Endothelial cell of umbilical vein (primary cell): ENCODE measurements at places on chromosomes 6 and 20. TPM values are rescaled to one million over a fixed set of nuclear protein-coding genes. Genes with fewer than 3 reads are reported as not detected.
A peak's percentile ranks its signal among the peaks of the same experiment; 100 is the strongest.

ID4 gene
- total RNA-seq, result not detected in 2 replicates

DNA sequence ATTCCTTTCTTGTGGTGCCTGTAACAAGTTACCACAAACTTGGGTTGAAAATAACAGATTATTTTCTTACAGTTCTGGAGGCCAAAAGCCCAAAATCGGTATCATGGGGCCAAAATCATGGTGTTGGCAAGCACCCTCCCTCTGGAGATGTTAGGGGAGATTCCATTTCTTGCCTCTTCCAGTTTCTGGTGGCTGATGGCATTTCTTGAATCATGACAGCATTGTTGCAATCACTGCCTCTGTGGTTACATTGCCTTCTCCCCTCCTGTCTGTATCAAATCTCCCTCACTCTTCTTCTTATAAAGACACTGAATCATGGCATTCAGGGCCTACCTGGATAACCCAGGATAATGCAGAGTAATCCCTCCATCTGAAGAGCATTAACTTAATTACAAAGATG, 17.9 kb upstream of the TENT5A start:
- DNase-seq, result no peak

TFAP2D gene
- not detected in 2 replicates for total RNA-seq

PSMF1 gene
- total RNA-seq, result 140 and 142 TPM in 2 replicates

DNA sequence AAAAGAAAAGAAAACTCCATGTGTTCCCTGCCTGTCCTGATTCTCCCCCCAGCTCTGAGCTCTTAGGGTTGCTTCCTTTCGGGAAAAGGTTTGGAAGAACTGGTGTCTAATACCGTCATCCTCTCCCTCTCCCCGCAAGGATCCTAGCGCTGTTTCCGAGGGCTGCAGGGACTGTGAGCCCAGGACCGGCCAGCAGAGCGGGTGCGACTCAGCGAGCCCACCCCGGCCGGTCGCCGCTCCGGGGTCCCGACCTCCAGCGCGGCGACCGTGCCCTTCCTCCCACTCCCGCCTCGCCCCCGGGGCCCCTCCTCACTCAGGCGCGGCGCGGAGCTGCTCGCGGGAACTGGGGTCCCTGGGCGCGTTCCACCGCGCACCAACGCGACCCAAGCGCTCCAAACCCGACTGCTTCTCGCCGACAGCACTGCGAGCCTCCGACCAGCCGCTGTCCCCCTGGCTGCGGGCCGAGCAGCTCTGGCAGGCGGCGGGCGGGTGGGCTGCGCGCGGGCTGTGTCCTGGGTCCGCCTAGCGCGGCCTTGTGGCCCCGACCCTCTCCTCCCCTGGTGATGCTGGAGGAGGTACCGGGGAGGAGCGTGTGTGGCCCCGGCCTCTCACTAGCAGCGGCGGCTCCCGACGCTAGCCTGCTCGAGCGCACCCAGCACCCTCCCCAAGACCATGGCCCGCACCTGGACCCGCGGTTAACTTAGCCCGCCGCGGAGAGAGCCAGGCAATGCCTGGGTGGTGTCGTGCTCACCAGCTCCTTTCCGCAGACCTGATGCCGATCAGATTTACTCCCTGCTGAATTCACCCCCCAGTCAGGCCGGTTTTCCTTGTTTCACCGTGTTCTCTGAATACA, at the start of gene PLA2G7:
PLA2G7 (minus strand) TSS at position 509 of the 853 bp plus-strand sequence. CDS start 12,484 bp downstream, outside the sequence.
- no peak for DNase-seq

ABHD16B gene
- total RNA-seq, result not detected in 2 replicates

DNA sequence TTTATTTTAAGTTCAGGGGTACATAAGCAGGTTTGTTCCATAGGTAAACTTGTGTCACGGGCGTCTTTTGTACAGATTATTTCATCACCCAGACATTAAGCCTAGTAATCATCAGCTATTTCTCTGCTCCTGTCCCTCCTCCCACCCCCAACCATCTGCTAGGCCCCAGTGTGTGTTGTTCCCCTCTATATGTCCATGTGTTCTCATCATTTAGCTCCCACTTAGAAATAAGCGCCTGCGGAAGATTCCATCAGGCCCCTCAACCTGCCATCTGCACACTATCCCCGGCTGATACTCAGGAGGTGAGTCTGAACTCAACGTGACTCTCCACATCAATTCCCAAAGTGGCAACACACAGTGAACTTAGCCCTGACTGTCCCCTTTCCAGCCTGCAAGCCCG, 228.0 kb upstream of the SYNDIG1 start:
- no peak for DNase-seq

FGD2 gene
- total RNA-seq, result not detected in 2 replicates

TMEM30A gene
- total RNA-seq, result 197 and 213 TPM in 2 replicates

C6orf15 gene
- not detected in 2 replicates for total RNA-seq

- no peak for DNase-seq
Observed at GRCh38 chr20:33472868-33473435, 16.9 kb upstream of the CBFA2T2 start.

CRISP3 gene
- total RNA-seq, result not detected in 2 replicates

DNA sequence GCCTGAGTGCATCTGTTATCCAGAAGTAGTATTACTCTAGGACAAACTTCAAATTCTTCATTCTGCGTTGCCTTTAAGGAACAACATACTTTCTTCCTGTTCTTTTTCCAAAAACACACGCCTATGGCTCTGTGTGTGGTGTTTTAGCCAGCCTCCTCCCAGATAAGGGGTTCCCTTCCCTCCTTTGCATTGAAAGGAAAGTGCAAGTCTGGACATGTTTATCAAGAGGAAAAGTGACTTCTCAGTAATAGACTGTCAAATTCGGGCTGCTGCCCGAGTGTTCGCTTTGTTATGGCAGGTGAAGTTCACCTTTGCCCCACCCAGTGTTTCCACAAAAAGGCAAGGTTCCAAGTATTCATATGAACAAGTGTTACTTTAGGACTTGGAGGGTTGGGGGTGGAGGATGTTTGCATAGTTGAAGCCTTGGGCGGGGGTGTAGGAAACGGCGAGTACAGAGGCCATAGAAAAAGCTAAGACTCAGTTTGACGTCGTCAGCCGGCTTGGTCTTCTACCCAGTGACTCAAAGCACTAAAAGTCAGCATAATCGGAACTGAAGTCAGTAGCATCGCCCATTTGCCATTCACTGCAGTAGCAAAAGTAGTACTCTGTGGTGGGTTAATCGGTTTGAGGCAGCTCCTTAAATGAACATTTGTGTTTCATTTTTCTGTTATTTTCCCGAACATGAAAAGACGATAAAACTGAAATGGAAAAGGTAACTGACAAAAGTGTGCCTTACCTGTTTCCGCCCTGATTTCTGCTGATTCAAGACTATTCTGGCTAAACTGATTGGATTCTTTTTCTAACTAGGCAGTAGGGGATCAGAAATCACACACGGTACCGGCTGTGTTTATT, 12.5 kb downstream of the PRDM1 start:
- DNase-seq, result peak; percentile 71

GPX5 gene
- total RNA-seq, result not detected in 2 replicates

BIRC7 gene
- total RNA-seq, result not detected in 2 replicates

C6orf136 gene
- total RNA-seq, result 18.5 and 21.0 TPM in 2 replicates

TREML2 gene
- not detected in 2 replicates for total RNA-seq
